ENCODE measurements at places on chromosomes 12 and 14. TPM values are rescaled to one million over a fixed set of nuclear protein-coding genes. Genes with fewer than 3 reads are reported as not detected.
A peak's percentile ranks its signal among the peaks of the same experiment; 100 is the strongest.

Gene UNG
- total RNA-seq: 8.9 TPM

GRCh38 chr14:75496755-75497154, 25.5 kb upstream of the BATF start:
- H3K4me1 ChIP-seq: peaks cover 6% of the 10 kb centered on the region
- no peaks in the 10 kb centered on the region for H3K36me3 ChIP-seq
- no peaks in the 10 kb centered on the region for H3K27me3 ChIP-seq
- DNase-seq: no peak

- no peak for DNase-seq
- no peaks in the 10 kb centered on the region for H3K27me3 ChIP-seq
- no peak overlapping the region for H3K27ac ChIP-seq
- H3K4me1 ChIP-seq: peaks cover 21% of the 10 kb centered on the region
Observed at GRCh38 chr12:4161718-4162117, 111.8 kb upstream of the CCND2 start.

GRCh38 chr14:53509276-53510244, 356.4 kb upstream of the DDHD1 start:
- H3K36me3 ChIP-seq: no peaks in the 10 kb centered on the region
- H3K4me1 ChIP-seq: no peaks in the 10 kb centered on the region
- no peaks in the 10 kb centered on the region for H3K27me3 ChIP-seq
- no peak overlapping the region for H3K27ac ChIP-seq
- H3K4me3 ChIP-seq: no peak overlapping the region
- DNase-seq: no peak

DNA sequence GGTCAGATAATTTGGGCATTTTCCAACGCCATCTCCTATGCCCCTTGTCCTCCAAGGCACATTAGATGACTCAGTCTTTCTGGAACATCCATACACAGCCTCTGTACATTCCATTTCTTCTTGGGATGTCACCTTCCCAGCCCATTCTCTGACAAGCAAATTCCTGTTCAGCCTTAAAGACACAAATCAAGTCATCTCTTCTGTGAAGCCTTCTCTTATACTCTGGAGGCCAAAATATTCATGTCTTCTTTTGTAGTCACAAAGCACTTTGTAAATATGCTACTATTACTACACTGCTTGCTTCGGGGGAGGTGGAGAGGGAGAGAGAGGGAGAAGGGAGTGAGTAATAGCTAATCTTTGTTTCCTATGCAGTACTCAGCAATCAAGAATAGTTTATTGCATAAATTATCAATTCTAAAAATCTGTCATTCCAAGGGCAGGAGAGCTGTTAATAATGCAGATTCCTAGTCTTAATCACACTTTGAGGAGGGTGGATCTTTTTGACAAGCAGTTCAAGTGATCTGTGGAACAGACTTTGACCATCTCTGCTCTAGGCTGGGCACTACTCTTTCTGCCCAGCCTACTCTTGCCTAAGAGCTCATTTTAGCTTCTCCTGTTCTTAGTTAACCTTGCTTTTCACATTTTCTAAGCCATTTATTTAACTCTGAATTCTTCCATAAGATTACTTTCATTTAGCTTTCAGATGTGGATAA, 27.9 kb downstream of the KCNMB4 start:
- DNase-seq: no peak
- H3K27me3 ChIP-seq: no peaks in the 10 kb centered on the region
- H3K4me3 ChIP-seq: no peak overlapping the region
- H3K4me1 ChIP-seq: no peaks in the 10 kb centered on the region
- no peak overlapping the region for H3K27ac ChIP-seq

GRCh38 chr12:89918172-89918846, 209.7 kb upstream of the ATP2B1 start:
- no peaks in the 10 kb centered on the region for H3K4me1 ChIP-seq
- no peak overlapping the region for H3K4me3 ChIP-seq
- no peak for DNase-seq
- no peaks in the 10 kb centered on the region for H3K27me3 ChIP-seq
- H3K36me3 ChIP-seq: no peaks in the 10 kb centered on the region
- H3K27ac ChIP-seq: no peak overlapping the region

Gene MIA2
- total RNA-seq: 24.5 TPM

GRCh38 chr12:115417610-115418009, 733.6 kb upstream of the TBX3 start:
- no peaks in the 10 kb centered on the region for H3K27me3 ChIP-seq
- no peak overlapping the region for H3K4me3 ChIP-seq
- no peaks in the 10 kb centered on the region for H3K36me3 ChIP-seq
- no peaks in the 10 kb centered on the region for H3K4me1 ChIP-seq

- no peak for DNase-seq
- no peaks in the 10 kb centered on the region for H3K36me3 ChIP-seq
- no peak overlapping the region for H3K27ac ChIP-seq
- peaks cover 11% of the 10 kb centered on the region for H3K4me1 ChIP-seq
- H3K27me3 ChIP-seq: peaks cover 48% of the 10 kb centered on the region
Observed at GRCh38 chr14:20652996-20653975, 11.8 kb upstream of the OR6S1 start.

DNA sequence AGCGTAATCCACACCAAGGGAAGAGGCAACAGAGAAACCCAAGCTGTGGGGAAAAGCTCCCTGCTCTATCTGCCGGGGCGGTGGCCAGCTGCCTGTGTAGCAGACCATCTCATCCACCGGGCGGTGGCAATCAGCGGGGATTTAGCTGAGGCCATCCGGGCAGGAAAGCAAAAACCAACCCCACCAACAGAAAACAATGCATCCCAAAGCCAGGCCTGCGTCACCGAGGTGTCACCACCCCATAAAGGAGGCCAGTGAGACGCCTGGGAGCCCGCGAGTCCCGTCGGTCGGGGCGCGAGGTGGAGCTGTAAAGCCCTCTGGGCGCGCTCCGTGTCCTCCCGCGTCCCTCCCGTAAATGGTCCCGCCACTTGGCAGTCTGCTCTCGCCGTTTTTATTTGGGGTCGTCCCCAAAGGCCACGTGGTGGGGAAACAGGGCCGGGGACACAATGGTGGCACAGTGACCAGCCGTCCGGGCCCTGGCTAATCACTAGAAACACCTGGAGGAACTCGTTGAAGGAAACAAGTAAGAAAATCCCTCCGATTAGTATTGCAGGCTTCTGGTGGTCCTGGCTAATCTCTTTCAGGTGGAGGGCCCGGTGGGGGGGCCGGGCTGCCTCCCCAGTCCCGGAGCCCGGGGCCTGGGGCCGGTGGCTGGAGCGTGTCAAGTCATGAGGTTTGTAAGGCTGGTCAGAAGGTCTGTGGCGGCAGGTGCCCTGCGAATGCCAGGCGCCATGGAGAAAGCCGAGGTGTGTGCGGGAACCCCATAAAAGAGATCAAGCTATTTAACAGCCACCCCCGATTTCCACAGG, 94.7 kb upstream of the GSC start:
- H3K4me3 ChIP-seq: no peak overlapping the region
- peaks cover 3% of the 10 kb centered on the region for H3K27me3 ChIP-seq
- no peaks in the 10 kb centered on the region for H3K4me1 ChIP-seq
- no peaks in the 10 kb centered on the region for H3K36me3 ChIP-seq
- no peak overlapping the region for H3K27ac ChIP-seq

Gene MRPL52
- total RNA-seq: 35.7 TPM

Gene HOXC9
- total RNA-seq: not detected

GRCh38 chr12:47207829-47208248, 128.1 kb upstream of the AMIGO2 start:
- H3K4me1 ChIP-seq: peaks cover 76% of the 10 kb centered on the region
- peak overlapping the region; percentile 79 for H3K4me3 ChIP-seq
- no peaks in the 10 kb centered on the region for H3K27me3 ChIP-seq
- peaks cover 59% of the 10 kb centered on the region for H3K36me3 ChIP-seq

DNA sequence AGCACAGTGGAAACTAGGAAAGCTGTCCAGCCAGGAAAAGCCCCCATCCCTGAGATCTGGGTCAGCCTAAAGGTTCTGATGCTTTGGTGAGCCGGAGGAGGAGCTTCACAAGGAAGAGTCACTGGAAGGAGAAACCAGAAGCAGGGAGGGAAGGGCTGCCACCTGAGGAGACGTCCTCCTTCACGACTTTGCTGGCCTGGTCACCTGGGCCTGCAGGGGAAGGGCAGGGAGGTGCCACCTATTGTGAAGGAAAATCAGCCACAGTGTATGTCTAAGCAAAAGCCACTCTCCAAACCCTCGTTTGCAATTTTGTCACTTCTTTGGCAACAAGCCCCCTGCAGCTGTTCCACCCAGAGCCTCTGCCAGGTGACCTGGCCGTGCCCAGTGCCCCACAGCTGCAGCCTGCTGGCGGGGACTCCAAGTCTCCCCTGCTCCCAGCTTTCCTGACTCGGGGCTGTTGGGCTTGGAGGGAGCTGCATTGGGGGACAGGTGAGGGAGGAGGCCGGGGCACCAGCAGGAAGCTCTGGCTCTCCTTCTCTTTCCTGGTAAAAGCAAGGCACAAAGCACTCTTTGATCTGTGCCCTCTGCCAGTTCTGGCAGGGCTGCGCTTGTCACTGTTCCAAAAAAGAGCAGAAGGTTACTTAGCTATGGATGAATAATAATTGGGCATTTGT, 120.9 kb upstream of the BCL2L14 start:
- no peak for DNase-seq
- no peak overlapping the region for H3K27ac ChIP-seq

GRCh38 chr14:57009585-57010515, 199.6 kb upstream of the OTX2 start:
- H3K4me1 ChIP-seq: no peaks in the 10 kb centered on the region
- no peak for DNase-seq
- H3K36me3 ChIP-seq: no peaks in the 10 kb centered on the region
- H3K4me3 ChIP-seq: no peak overlapping the region
- no peak overlapping the region for H3K27ac ChIP-seq

GRCh38 chr14:66143387-66144112, 342.6 kb upstream of the CCDC196 start:
- H3K4me1 ChIP-seq: no peaks in the 10 kb centered on the region
- no peak for DNase-seq
- H3K4me3 ChIP-seq: no peak overlapping the region
- H3K36me3 ChIP-seq: no peaks in the 10 kb centered on the region
- no peaks in the 10 kb centered on the region for H3K27me3 ChIP-seq

DNA sequence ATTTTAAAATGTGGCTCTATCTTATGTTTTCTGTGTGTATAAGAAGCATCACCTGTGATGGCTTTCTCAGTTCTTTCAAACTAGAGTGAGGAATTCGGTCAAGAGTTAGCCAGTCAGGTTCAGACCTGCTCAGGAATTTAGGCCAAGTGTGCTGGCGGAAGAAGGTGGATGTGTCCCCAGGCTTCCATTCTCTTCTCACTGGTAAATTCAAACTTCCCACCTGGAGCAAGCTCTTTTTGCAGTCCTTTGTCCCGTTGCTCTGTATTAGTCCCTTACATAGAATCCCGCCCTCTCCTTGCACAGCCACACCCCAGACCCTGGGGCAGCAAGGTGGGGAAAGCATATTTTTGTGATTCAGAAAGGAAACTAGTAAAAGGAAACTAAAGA, 124.7 kb upstream of the PWP1 start:
- no peak overlapping the region for H3K4me3 ChIP-seq
- no peak overlapping the region for H3K27ac ChIP-seq
- H3K4me1 ChIP-seq: no peaks in the 10 kb centered on the region
- no peak for DNase-seq
- H3K36me3 ChIP-seq: no peaks in the 10 kb centered on the region

DNA sequence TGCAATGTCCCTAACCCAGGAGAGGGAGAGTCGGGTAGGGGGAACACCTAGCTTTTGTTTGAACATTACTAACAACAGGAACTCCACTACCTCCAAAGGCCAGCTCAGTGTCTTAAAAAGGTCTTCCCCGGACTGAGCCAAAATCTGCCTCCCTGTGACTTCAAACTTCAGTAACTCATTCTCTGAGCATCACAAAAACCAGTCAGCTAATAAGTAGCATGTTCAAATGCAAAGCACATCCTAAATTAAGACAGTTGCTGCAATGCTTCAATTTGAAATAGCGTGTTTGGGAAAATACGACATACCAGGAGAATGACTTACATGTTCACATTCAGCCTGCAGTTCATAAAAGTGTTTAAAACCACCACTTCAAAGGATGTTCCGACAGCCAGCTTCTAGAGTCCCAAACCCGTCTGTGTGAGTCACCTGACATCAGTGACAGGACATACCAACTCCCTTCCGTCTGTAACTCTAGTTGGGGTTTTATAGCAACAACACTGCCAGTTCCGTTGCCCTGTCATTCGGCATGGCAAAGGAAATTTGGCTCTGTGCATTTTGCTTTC, 13.0 kb downstream of the ZFP36L1 start:
- H3K4me3 ChIP-seq: peak overlapping the region; percentile 88
- H3K36me3 ChIP-seq: no peaks in the 10 kb centered on the region
- DNase-seq: peak; percentile 77
- no peaks in the 10 kb centered on the region for H3K27me3 ChIP-seq

DNA sequence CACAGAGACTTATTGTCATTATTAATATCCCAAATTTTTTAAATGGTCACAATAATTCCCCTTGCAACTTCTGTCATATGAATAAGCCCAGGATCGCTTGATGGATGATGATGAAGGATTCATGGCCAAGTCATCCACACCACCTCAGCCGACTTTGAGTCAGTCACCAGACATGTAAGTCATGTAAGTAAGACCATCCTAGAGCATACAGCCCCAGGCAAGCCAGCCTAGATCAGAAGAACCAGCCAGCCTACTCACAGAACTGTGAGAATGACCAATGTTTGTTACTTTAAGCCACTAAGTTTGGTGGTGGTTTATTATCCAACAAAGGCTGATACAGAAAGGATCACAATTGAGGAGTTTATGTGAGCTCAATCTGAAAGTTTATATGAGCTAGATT, 341.8 kb downstream of the NRXN3 start:
- no peaks in the 10 kb centered on the region for H3K27me3 ChIP-seq
- no peak for DNase-seq
- no peaks in the 10 kb centered on the region for H3K4me1 ChIP-seq
- no peak overlapping the region for H3K27ac ChIP-seq

Gene EML1
- total RNA-seq: not detected

Gene SLC39A5
- 2.0 TPM for total RNA-seq

- DNase-seq: no peak
- H3K27me3 ChIP-seq: no peaks in the 10 kb centered on the region
Observed at GRCh38 chr12:124506145-124506831, 61.1 kb downstream of the NCOR2 start.

GRCh38 chr14:54683882-54684794, 117.2 kb downstream of the SAMD4A start:
- H3K36me3 ChIP-seq: no peaks in the 10 kb centered on the region
- H3K4me1 ChIP-seq: no peaks in the 10 kb centered on the region
- H3K27me3 ChIP-seq: no peaks in the 10 kb centered on the region
- DNase-seq: no peak
- no peak overlapping the region for H3K27ac ChIP-seq

GRCh38 chr12:82029936-82030335, 270.8 kb upstream of the PPFIA2 start:
- H3K36me3 ChIP-seq: no peaks in the 10 kb centered on the region
- H3K4me3 ChIP-seq: no peak overlapping the region
- no peak for DNase-seq
- no peaks in the 10 kb centered on the region for H3K27me3 ChIP-seq
- no peaks in the 10 kb centered on the region for H3K4me1 ChIP-seq

DNA sequence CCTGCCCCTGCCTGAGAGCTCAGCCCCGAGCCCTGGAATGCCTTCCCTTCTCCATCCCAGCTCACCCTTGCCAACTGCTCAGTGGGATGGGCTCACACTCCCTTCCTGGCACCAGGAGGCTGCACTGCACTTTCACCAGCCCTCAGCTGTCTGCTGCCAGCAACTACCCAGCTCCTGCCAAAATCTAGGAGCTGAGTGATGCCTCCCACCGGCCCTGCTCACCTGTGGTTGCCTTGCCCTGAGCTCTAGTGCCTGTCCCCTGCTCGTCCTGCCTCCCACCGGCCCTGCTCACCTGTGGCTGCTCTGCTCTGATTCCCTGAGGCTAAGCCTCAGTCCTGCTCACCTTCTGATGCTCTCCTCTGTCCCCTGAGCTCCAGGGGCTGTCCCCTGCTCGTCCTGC, 119.8 kb downstream of the TMEM121 start:
- H3K4me1 ChIP-seq: no peaks in the 10 kb centered on the region
- H3K36me3 ChIP-seq: no peaks in the 10 kb centered on the region
- no peak overlapping the region for H3K27ac ChIP-seq
- no peaks in the 10 kb centered on the region for H3K27me3 ChIP-seq

Gene KRT80
- total RNA-seq: not detected

All from CD4-positive, CD25-positive, alpha-beta regulatory T cell (primary cell).